ENCODE measurements at places on chromosomes 3 and 15.

- no peak for DNase-seq
Measured at GRCh38 chr3:129747992-129748391, 141.5 kb upstream of the PLXND1 start.

- no peak for DNase-seq
Measured at GRCh38 chr3:132841621-132842020, 119.4 kb upstream of the NPHP3 start.

GRCh38 chr3:194376241-194376560, 6.7 kb upstream of the LRRC15 start:
- no peak for DNase-seq

GRCh38 chr3:156158656-156159295, 38.4 kb downstream of the KCNAB1 start:
- DNase-seq, result no peak

DNA sequence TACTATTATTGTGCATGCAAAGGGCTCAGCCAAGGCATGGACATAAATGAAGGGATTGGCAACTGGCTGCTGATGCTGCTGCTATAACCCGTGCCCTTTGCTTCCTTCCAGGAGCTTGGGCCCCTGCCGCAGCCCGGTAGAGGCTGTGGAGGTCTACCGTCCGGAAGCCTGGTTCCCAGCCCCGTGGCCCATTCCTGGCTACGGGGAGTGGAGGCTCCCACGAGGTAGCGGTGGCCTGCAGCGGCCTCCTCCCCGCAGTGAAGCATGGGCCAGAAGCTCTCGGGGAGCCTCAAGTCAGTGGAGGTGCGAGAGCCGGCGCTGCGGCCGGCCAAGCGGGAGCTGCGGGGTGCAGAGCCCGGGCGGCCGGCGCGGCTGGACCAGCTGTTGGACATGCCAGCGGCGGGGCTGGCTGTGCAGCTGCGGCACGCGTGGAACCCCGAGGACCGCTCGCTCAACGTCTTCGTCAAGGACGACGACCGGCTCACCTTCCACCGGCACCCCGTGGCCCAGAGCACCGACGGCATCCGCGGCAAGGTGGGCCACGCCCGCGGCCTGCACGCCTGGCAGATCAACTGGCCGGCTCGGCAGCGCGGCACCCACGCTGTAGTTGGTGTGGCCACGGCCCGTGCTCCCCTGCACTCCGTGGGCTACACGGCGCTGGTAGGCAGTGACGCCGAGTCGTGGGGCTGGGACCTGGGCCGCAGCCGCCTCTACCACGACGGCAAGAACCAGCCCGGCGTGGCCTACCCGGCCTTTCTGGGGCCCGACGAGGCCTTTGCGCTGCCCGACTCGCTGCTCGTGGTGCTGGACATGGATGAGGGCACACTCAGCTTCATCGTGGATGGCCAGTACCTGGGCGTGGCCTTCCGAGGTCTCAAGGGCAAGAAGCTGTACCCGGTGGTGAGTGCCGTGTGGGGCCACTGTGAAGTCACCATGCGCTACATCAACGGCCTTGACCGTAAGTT, 15.0 kb downstream of the SPSB4 start:
- no peak for DNase-seq

GRCh38 chr3:31635545-31635944, 102.8 kb downstream of the STT3B start:
- no peak for DNase-seq

DNA sequence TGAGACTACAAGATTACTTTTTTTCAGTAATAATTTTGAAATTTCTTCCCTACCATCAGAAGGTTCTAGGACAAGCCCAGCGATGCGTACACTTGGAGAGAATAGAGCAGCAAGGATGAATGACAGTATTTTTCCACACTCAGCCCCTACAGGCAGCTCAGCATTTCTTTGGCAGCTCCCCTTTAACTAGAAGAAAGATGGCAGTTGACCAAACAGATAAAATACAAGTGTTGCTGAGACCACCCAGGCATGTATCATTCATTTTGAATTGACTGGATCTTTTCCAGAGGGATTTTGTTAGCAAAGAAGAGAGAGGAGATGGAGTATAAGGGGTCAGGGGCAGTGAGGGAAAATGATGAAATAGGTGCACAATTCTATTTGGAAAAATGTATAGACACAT, 761.3 kb downstream of the AGBL1 start:
- DNase-seq, result no peak

DNA sequence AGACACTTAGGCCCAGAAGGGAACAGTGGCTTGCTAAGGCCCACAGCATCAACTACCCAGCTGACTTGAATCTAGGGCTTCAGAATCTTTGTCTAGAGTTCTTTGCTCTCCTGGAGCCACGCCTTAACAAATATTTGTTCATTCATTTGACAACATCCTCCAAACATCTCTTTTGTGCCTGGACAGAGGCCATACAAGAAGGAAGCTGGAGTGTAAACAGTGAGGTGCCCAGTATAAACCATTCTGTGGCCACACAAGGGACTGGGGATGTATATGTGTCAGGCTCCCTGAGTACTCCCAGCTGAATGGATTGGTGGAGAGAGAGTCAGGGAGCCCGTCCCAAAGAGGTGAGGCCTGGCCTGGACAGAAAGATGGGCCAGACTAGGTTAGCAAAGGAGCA, 3.4 kb downstream of the CIB2 start:
- DNase-seq, result peak; percentile 36

GRCh38 chr3:127800508-127800907, 21.8 kb downstream of the MGLL start:
- no peak for DNase-seq

Measured in NCI-H774 (cell line).